Glutamatergic neuron (in vitro differentiated cells): ENCODE measurements at places on chromosomes 16 and 17.

DNA sequence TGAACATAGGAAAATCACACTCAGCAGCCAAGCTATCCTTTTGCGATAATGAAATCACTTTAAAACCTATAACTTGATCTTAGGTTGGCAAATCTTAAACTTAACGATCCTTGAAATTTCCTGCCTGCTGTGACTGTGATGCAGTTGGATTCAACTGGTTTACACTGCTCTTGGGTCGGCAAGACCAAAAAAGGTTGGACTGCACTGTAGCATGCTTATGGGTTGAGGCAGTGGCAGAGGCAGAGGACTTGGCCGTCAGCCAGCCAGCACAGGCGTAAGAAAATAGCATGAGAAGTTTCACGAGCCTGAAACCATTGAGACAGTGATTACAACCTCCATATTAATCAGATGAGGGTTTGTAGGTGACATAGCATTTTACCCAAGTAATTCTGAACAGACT lies 21.4 kb downstream of the WSB1 start:
- DNase-seq = no peak

DNA sequence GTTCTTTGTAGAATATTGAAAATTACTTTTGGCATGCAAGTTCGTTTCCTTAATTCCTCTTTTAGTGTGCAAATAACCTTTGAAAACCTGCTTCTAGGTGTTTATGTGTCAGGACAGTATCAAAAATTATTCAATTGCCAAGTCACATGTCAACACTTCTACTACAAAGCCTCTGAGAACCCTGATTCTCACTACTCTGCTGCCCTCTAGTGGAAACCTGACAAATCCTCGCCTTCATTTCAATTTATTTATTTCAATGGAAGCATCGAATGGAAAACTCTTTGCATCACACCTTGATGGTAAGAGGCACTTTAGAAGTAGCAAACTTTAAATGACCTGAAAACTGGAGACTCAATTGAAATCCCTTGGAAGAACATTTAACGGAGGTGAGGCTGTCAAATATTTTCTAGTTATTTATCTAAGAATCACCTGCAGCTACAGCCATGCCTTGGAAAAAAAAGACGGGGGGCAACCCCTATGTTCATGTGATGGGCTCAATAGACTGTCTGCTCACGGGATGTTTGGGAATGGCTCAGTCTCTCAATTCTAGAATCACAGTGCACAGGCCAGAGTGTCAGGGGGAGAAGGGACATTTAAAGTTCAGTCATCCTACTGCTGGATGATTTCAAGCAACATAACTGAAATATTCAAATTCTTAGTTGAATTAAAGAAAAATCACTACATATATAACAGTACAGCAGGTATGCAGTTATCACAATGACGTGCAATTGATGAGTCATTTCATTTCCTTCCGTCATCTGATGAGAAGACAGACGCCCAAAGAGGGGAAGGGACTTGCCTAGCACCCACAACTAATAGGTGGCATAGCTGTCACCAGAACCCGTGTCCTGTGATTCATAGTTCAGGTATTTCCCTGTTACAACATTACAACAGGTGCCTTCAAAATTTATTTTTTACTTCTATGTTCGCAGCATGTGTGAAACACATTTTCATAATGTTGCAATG lies 563.9 kb downstream of the TOX3 start:
- peak; percentile 21 for DNase-seq

DNA sequence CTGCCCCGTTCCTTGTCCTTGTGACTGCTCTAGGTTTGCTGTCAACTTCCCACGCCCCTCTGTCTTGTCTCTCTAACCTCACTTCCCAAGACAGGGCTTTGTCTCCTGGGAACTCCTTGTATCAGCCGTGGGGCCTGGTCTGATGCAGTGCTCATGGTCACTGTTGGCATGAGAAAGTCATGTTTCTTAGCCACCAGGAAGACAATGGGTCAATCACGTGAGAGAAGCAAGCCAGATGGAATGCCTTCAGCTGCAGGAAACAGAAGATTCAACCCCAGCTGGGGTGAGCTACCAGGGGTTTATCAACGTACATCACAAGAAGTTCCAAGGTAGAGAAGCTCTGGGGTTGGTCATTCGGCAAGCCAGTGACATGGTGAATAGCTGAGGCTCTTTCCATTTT lies 116.6 kb downstream of the IRF8 start:
- no peak for DNase-seq

GRCh38 chr16:57802341-57803133 lies at the start of gene KIFC3:
TSS of gene KIFC3 (minus strand) at chr16:57802491. CDS start at chr16:57798243, 4,248 bp downstream.
- peak; percentile 58 for DNase-seq

GRCh38 chr16:54720259-54720658 lies 210.4 kb upstream of the IRX5 start:
- no peak for DNase-seq

GRCh38 chr17:80511222-80512180 lies 33.1 kb upstream of the RPTOR start:
- no peak for DNase-seq

DNA sequence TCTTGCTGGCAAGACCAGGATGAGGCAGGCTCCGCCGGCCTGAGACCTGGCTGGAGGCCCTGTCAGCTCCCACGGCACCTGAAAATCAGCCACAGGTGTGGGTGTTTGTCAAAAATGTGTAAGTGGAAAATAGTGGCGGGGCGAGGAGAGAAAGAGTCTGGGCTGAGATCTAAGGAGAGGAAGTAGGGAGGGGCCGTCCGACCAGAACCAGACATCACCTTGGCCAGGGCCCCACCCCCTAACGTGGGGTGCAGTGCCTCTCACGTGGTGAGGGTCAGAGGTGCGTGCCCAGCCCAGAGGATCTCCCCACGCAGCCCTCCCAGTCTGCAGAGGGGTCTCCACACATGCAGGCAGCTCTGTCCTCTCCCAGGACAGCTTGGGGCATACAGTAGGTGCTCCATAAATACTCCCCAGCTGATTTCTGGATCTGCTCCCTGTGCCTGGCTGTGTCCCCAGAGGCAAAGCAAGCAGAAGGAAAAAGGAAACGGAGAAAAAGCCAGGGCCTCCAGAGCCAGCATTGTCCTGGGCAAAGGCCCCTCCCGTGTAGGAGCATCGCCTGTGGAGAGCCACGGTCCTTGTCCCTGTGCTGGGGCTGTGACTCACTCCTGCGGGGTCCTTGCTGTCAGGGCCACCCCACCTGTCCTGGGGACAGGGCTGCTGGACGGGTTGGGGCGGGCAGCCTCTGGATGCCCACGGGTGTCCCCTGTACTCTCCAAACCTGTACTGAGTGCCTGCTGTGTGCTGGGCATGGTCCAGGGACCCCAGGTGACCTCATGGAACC lies 16.7 kb downstream of the ZFPM1 start:
- no peak for DNase-seq

DNA sequence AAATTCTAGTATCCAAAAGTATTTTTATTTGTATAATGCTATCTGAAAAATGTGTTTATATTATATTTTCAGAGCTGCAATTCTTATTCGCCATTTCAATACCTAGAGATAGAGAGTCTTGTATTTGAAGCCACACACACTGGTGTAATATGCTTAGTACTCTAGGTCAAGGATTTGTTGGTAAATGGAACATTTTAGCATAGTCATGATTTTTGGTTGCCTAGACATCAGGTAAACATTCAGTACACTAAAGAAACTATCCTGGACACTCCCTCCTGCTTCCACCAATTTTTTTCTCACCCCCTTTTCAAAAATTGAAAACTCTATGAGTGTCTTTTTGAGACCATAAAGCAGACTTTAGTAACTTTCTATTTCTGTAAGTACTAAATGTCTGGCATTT lies 20.8 kb downstream of the ABHD15 start:
- no peak for DNase-seq
